ENCODE measurements at places on chromosomes 3 and 15.

DNA sequence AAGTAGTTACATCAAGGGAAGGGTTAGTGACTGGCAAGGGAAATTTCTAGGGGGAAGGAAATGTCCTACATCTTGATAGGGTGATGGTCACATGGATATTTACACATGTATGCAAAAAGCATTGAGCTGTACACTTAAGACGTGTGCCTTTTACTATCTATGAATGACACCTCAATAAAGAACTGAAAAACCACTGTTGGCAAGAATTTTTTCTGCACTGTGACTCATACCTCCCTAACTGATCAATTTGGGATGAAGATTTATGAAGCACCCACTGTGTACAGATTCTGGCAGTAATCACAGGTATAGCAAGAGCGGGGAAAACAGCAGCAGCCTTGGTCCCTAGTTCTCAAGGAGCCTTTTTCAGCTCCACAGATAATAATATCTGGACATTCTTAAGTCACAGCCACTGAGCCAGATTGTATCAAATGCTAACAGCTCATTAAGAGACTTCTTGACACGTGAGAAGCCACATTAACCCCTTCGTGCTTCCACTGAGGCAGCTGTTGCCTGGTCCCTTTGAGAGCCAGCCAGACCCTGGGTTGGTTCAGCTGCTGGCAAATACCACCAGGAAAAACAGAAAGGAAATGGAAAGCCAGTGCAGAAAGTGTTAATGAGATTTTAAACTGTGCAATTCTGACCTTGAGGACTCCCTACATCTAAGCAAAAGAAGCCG lies 32.0 kb upstream of the GALNT15 start:
- H3K27me3 ChIP-seq: peaks cover 2% of the 10 kb centered on the region
- DNase-seq: no peak
- H3K4me1 ChIP-seq: peaks cover 6% of the 10 kb centered on the region
- no peak overlapping the region for H3K27ac ChIP-seq
- no peak overlapping the region for H3K4me3 ChIP-seq
- no peaks in the 10 kb centered on the region for H3K36me3 ChIP-seq

DNA sequence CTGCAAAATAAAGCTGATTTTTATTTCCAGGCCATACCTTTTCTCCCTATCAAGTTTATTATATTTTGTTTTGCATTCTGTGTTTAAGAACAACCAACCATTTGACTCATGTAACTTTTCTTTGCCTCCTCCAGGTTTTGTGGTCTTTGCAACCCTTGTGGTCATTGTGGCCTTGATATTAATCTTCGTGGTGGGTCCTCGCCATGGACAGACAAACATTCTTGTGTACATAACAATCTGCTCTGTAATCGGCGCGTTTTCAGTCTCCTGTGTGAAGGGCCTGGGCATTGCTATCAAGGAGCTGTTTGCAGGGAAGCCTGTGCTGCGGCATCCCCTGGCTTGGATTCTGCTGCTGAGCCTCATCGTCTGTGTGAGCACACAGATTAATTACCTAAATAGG lies 27.6 kb downstream of the NIPA2 start:
- no peak for DNase-seq
- no peak overlapping the region for H3K4me3 ChIP-seq
- H3K27ac ChIP-seq: no peak overlapping the region
- H3K36me3 ChIP-seq: peaks cover 51% of the 10 kb centered on the region
- peaks cover under 1% of the 10 kb centered on the region for H3K4me1 ChIP-seq

DNA sequence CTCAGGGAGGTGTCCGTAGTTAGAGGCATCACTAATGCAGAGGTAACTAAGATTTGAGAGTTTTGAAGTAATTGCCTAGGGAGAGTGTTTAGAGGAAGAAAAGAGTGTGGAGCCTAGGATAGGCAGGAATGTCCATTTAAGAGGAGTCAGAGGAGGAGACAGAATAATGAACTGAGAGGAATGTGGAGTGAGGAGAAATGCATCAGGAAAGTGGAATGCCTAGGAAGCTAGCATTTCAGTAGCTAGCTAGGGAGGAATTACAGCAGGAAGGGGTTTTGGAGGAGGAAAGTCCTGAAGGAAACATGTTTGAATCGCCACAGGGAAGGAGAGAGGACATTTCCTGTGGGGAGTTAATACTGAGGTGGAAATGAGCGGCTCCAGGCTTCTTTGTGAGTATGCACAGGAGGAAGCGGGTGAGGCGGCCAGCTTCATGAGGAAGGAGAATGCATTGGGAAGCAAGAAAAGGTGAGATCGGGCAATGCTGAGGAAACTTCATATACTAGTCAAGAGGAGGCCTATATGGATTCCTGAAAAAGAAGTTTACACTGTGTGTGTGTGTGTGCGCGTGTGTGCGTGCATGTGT lies 154.3 kb downstream of the TMEM108 start:
- no peaks in the 10 kb centered on the region for H3K4me1 ChIP-seq
- H3K27me3 ChIP-seq: peaks cover 15% of the 10 kb centered on the region
- H3K4me3 ChIP-seq: no peak overlapping the region
- no peak overlapping the region for H3K27ac ChIP-seq
- H3K36me3 ChIP-seq: no peaks in the 10 kb centered on the region

DNA sequence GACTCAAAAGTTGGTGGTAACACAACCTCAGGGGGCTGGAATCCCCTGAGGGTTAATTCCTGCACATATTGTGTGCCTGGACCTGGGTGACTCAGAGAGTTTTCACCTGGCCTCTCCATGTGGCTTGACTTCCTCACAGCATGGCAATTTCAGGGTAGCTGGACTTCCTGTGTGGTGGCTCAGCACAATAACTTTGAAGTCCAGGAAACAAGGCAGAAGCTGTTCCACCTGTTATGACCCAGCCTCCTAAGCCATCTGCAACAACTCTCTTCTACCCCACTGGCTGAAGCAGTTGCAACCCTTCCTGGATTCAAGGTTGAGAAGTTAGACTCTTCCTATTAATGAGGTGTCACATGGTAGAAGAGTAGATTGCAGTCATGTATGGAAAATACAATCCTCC lies 58.4 kb downstream of the EDEM1 start:
- no peaks in the 10 kb centered on the region for H3K4me1 ChIP-seq
- no peak for DNase-seq
- no peak overlapping the region for H3K4me3 ChIP-seq

DNA sequence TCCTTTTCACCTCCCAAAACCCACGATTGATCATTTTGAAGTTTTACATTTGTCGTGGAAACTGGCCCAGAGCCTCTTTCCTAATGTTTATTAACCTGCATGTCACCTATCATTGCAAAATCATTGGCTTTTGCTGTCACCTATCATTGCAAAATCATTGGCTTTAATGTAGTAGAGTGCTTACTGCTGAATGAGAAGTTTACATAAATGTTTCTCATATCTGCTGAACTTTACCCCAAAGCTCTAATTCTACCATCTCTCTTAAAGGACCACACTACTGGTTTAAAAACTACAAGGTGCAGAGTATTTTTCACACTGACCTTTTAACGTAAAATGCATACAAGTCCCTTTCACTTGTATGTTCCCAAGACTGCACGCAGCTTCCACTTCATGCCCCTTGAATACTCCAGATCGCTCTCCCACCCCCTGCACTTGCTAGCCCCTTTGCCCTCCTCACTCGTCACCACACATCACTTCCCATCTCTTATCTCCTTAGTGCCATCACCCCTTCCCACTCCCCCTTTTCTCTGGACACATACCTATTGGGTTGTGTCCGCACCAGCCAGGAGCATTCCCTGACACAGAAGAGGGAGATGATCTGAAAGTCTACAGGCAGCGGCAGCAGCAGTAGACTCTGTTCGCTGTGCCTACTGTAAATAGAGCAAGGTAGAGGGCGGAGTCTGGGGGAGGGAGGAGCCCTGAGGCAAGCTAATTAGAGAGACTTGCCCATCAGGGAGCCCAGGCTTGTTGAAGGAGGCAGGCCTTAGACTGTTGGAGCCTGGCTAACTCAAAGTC lies 30.2 kb upstream of the ATOSA start:
- H3K36me3 ChIP-seq: no peaks in the 10 kb centered on the region
- peak overlapping the region; percentile 44 for H3K27ac ChIP-seq
- no peaks in the 10 kb centered on the region for H3K27me3 ChIP-seq
- H3K4me1 ChIP-seq: peaks cover 9% of the 10 kb centered on the region

DNA sequence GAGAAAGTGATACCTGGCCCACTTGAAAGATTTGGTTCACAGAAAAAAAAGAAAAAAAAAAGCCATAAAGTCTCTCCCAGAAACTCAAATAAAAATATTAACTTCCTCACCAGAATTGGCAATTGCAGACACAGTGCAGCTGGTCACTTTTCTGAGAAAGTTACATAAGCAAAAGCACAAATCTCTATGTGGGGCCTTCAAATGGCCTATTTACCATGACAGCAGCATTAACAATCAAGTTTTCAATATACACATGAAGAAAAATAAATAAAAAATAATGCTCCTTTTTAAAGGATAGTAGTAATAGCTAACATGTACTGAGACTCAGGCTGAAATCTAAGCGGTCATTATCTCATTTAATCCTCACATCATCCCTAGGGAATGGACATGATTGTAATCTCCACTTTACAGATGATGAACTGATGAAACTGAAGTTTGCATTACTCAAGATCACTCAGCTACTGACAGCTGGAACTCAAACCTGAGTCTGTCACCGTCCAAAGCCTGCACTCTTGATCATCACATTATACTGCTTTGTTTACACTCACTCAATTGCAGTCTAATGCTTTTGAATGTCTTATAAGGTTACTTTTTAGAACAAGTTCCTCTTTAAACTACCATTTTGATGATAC lies 3.3 kb downstream of the NPTN start:
- no peak overlapping the region for H3K4me3 ChIP-seq
- peaks cover 54% of the 10 kb centered on the region for H3K4me1 ChIP-seq
- H3K36me3 ChIP-seq: peaks cover 3% of the 10 kb centered on the region
- no peak for DNase-seq
- no peaks in the 10 kb centered on the region for H3K27me3 ChIP-seq
- H3K27ac ChIP-seq: no peak overlapping the region

- no peak for DNase-seq
- no peak overlapping the region for H3K4me3 ChIP-seq
- no peaks in the 10 kb centered on the region for H3K27me3 ChIP-seq
- no peaks in the 10 kb centered on the region for H3K4me1 ChIP-seq
- no peaks in the 10 kb centered on the region for H3K36me3 ChIP-seq
- H3K27ac ChIP-seq: no peak overlapping the region
These were observed 54.3 kb downstream of the DNAJB8 start for GRCh38 chr3:128412180-128413002.

GRCh38 chr3:169477790-169478189 lies 185.7 kb downstream of the MECOM start:
- no peaks in the 10 kb centered on the region for H3K27me3 ChIP-seq
- no peak for DNase-seq
- H3K27ac ChIP-seq: no peak overlapping the region
- H3K36me3 ChIP-seq: no peaks in the 10 kb centered on the region
- no peaks in the 10 kb centered on the region for H3K4me1 ChIP-seq

GRCh38 chr3:20861454-20861853 lies 675.4 kb upstream of the SGO1 start:
- no peak overlapping the region for H3K4me3 ChIP-seq
- no peaks in the 10 kb centered on the region for H3K36me3 ChIP-seq
- H3K4me1 ChIP-seq: no peaks in the 10 kb centered on the region

- peak overlapping the region; percentile 98 for H3K27ac ChIP-seq
- DNase-seq: no peak
- H3K36me3 ChIP-seq: peaks cover 6% of the 10 kb centered on the region
- H3K4me3 ChIP-seq: peak overlapping the region; percentile 82
- peaks cover 38% of the 10 kb centered on the region for H3K4me1 ChIP-seq
- H3K27me3 ChIP-seq: no peaks in the 10 kb centered on the region
These were observed 502 bp downstream of the DPH3 start for GRCh38 chr3:16264174-16264707.

- no peaks in the 10 kb centered on the region for H3K36me3 ChIP-seq
- H3K4me3 ChIP-seq: no peak overlapping the region
- H3K4me1 ChIP-seq: no peaks in the 10 kb centered on the region
- DNase-seq: no peak
These were observed 33.4 kb downstream of the LEKR1 start for GRCh38 chr3:156859578-156859977.

DNA sequence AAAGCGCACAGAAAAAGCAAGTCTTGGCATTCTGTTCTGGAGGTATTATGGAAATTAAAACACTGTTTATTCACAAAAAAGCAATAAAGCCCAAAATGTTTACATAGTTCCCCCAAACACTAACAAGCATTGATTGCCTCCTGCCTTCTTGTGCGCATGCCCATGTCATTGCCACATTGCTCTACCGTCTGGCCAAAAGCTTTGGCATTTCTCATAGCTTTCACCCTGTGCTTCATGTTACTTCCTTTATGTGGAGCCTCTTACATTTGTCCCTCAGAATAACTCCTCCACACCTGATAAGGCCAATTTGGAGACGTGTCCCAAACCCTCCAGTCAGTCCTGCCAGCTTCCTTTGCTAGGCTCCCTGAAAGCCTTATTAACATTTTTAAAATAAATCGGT lies 680.8 kb downstream of the GBE1 start:
- no peak overlapping the region for H3K27ac ChIP-seq
- H3K4me3 ChIP-seq: no peak overlapping the region
- no peaks in the 10 kb centered on the region for H3K27me3 ChIP-seq
- no peak for DNase-seq
- no peaks in the 10 kb centered on the region for H3K36me3 ChIP-seq
- H3K4me1 ChIP-seq: no peaks in the 10 kb centered on the region

- H3K36me3 ChIP-seq: peaks cover 28% of the 10 kb centered on the region
- H3K27ac ChIP-seq: no peak overlapping the region
- H3K27me3 ChIP-seq: no peaks in the 10 kb centered on the region
These were observed 34.1 kb downstream of the PTPN23 start for GRCh38 chr3:47414666-47415587.

DNA sequence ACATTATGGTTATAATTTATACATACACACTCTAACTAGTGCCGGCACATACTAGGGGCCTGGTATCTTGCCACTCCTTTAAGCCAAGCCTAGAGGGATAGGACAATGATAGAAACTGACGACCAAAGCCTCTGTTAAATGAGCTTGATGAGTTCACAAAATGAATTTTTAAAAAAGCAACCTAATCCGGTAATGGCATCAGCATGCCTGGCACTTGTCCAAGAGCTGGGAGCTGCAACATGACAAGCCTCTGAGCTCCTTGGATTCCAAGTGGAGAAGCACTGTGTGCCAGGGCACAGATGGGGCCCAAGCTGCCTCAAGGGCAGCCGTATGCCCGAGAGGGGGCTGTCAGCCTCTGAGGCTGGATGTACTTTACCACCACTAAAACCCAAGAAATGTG lies 9.7 kb downstream of the ETV5 start:
- DNase-seq: no peak
- H3K4me3 ChIP-seq: no peak overlapping the region
- peaks cover 6% of the 10 kb centered on the region for H3K4me1 ChIP-seq
- H3K27ac ChIP-seq: no peak overlapping the region
- peaks cover 59% of the 10 kb centered on the region for H3K27me3 ChIP-seq
- no peaks in the 10 kb centered on the region for H3K36me3 ChIP-seq

- no peak overlapping the region for H3K27ac ChIP-seq
- H3K4me3 ChIP-seq: no peak overlapping the region
- H3K36me3 ChIP-seq: no peaks in the 10 kb centered on the region
- H3K27me3 ChIP-seq: peaks cover 4% of the 10 kb centered on the region
- no peaks in the 10 kb centered on the region for H3K4me1 ChIP-seq
These were observed 98.9 kb upstream of the CHL1 start for GRCh38 chr3:97417-98258.

DNA sequence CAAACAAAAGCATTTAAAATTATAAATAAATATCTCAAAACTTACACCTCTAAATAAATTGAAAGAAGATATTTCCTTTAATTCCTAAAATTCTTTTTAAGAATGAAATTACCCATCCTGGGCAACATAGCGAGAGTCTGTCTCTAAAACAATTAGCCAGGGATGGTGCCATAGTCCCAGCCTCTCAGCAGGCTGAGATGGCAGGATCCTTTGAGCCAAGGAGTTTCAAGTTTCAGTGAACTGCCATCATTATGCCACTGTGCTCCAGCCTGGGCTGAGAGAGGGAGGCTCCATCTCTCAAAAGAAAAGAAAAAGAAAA lies 25.4 kb downstream of the AADAC start:
- no peak overlapping the region for H3K27ac ChIP-seq
- H3K27me3 ChIP-seq: peaks cover 7% of the 10 kb centered on the region
- H3K4me3 ChIP-seq: no peak overlapping the region
- H3K36me3 ChIP-seq: no peaks in the 10 kb centered on the region
